Activated naive CD4-positive, alpha-beta T cell (primary cell): ENCODE measurements at places on chromosomes 5 and 9.

GRCh38 chr5:102975045-102975444, 144.9 kb downstream of the GIN1 start:
- DNase-seq = no peak

DNA sequence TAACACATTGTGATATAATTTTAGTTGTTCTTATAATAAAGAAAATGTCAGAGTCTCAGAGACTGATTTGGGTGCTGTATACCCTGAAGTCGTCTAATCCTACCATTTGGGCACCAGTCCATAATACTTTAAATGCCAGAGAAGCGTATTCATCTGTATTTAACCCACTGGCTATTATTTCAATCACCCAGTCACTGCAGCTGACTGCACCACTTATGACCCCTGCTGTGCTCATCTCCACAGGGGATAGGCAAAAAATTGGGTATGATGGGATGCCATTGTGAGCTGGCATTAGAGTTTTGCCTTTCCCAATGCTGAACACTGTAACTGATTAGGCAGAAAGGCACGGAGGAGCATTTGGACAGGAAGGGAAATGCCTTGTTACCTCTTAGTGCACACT, 599.7 kb downstream of the CAAP1 start:
- no peak for DNase-seq

- no peak for DNase-seq
These were observed 69.3 kb downstream of the TLE4 start for GRCh38 chr9:79641070-79641469.

- DNase-seq = no peak
These were observed 17.9 kb upstream of the POC5 start for GRCh38 chr5:75734913-75735789.

DNA sequence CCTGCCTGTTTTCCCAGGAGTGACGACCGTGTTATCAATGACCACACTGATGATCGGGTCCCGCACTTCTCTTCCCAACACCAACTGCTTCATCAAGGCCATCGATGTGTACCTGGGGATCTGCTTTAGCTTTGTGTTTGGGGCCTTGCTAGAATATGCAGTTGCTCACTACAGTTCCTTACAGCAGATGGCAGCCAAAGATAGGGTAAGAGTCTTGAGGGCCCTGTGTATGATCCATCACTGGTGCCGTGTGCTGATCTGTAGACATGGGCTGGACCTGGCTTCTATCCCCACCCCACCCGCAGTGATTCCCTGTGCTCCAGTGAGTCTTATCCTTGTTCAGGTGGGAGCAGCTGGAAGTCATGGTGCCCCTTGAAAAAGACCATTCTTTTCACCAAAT, 26.0 kb downstream of the GABRP start:
- DNase-seq = no peak

- no peak for DNase-seq
These were observed 23.3 kb upstream of the UGT3A2 start for GRCh38 chr5:36089989-36090388.

DNA sequence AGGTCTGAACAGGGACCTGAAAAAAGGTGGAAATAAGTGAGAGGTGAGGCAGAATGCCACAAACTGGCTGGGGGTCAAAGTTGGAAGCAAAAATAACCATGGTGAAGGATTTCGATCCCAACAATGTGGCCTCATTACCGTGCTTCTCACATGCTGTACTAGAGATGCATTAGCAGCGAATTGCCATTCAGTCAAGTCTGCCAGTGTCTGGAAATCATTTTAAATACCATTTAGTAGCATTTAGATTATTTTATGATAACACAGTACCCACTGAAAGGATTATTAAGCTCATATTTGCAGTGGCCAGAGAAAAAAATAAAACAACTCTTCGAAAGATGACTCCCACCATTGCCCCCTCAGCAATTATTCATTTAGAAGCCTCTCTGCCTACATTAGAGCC, 294.6 kb upstream of the SLC24A2 start:
- DNase-seq = no peak

DNA sequence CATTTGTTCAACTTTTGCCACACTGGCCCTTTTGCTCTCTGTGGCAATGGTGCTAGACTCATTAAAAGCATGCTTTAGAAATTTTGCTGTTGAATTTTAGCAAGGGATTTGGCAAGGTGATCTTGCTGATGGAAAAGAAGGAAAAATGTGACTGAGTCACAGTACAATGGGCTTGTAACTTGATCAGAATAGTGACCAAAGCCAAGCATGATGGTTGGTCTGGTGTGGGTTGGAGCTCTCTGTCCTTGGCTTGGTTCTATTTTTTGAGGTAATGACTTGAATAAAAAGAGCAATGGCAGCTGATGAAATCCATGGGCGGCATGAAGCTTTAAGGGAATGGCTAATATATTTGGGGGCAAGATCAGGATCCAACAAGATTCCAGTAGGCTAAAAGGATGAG, 114.4 kb upstream of the ZNF366 start:
- DNase-seq = no peak

GRCh38 chr5:1729641-1730486, 69.8 kb downstream of the MRPL36 start:
- no peak for DNase-seq
